Jurkat, Clone E6-1 (cell line): ENCODE measurements at places on chromosomes 2 and 18.

- DNase-seq, result no peak
Measured at GRCh38 chr2:189124175-189124574, 55.4 kb downstream of the COL5A2 start.

- DNase-seq, result no peak
Measured at GRCh38 chr2:126979039-126980003, 80.6 kb downstream of the TEX51 start.

GRCh38 chr2:241137276-241138190, 11.7 kb downstream of the PASK start:
- no peak for DNase-seq

DNA sequence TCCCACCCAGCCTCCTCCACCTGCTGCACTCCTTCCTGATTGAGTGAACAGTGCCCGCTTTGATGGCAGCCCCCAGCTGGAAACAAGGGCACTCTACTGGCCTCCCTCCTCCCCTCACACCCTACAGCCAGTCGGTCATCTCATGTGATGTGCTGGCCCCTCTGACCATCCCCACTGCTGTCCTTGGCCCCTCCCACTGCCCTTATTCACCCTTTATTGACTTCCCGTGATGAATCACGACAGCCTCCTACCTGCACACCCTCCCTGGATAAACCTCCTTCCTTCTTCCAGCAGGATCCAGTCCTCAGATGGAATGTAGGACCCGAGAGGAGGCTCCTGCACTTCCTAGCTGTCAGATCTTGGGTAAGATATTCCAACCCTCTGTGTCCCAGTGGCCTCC, 186.5 kb upstream of the SH3BP4 start:
- no peak for DNase-seq

GRCh38 chr2:43389581-43390466, 163.4 kb upstream of the ZFP36L2 start:
- no peak for DNase-seq

DNA sequence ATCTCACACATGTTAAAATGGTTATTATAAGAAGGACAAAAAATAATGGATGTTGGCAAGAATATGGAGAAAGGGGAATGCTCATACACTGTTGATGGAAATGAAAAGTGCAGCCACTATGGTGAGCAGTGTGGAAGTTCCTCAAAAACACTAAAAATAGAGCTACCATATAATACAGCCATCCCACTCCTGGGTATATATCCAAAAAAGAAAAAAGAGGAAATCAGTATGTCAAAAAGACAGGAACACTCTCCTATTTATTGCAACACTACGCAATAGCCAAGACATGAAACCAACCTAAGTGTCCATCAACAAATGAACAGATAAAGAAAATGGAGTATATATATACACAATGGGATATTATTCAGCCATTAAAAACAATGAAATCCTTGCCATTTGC, 642.6 kb downstream of the RNF144A start:
- DNase-seq, result no peak

DNA sequence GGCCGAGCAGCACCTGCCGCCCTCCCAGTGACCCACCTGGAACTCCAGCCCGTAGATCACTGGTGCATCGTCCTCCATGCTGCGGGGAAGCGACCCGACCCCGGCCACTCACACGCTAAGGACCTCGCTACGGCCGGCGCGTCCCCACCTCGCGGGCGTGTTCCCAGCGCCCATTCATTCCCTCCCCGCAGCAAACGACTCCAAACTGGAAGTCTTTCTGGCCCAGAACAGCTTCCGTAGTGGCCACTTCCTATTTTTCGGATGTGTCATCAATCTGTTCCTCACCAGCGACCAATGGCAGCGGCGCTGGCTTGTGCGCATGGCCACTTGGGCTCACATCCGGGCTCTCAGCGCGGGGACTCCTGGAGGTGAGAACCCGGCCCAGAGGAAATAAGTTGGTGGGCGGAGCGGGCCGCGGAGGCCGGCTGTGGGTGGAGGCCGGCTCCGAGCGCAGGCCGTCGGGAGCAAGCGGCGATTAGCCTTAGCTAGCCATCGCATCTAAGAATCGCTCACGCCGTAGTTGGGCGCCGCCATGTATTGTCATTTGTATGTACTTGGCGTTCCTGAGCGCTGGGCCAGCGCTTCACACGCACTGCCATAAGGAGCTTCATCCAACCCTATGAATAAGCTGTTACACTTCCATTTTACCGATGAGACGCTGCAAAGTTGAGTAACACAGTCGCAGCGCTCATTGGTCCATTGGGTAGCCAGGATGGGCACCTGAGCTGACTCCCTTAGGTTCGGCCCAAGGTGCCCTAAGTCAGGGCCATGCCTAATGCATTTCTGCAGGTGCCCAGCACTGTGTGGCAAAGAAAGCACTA, at the start of gene EIPR1:
Gene EIPR1, minus strand, starts transcription at position 207 of the 821 bp plus-strand sequence. Its CDS starts 129 bp downstream, at position 78.
- DNase-seq, result peak; percentile 99

DNA sequence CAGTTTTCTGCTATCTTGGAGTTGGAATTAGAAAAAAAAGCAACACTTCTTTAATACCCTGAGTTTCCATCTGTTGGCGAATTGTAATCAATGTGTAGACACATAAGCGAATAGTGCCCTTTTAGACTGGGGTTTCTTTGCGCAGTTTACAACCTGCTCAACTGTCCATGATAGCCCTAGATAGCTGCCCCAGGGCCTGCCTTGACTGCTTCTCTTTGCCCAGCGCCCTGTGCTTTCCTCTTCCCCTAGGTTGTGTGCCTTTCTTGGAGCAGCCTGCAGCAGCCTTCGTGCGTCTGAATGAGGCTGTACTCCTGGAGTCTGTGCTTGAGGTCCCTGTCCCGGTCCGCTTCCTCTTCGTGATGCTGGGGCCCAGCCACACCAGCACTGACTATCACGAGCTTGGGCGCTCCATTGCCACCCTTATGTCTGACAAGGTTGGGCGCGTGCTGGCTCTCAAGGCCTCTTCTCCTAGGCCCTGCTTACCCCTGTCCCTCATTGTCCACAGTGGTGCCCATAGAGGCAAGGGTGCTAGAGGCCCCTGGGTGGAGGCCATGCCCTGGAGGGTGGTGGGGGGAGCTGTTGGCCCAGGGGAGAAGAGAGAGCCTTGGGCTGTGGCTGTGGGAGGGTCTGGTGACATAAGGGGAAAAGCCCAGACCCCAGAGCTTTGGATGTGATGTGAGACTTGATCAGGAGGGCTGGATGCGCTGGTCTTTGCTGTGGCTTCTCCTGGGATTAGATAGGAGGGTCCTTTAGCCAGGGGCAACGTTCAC, 6.9 kb downstream of the SLC4A3 start:
- DNase-seq, result no peak

- DNase-seq, result no peak
Measured at GRCh38 chr2:192471982-192472381, 277.2 kb upstream of the TMEFF2 start.

- no peak for DNase-seq
Measured at GRCh38 chr2:82998781-82999180, 1460.3 kb downstream of the SUCLG1 start.

- peak; percentile 30 for DNase-seq
Measured at GRCh38 chr2:108449410-108450130, 564 bp downstream of the GCC2 start.

- DNase-seq, result no peak
Measured at GRCh38 chr2:164922134-164922533, 33.2 kb downstream of the SLC38A11 start.

- no peak for DNase-seq
Measured at GRCh38 chr2:134078354-134078753, 175.5 kb upstream of the MGAT5 start.

DNA sequence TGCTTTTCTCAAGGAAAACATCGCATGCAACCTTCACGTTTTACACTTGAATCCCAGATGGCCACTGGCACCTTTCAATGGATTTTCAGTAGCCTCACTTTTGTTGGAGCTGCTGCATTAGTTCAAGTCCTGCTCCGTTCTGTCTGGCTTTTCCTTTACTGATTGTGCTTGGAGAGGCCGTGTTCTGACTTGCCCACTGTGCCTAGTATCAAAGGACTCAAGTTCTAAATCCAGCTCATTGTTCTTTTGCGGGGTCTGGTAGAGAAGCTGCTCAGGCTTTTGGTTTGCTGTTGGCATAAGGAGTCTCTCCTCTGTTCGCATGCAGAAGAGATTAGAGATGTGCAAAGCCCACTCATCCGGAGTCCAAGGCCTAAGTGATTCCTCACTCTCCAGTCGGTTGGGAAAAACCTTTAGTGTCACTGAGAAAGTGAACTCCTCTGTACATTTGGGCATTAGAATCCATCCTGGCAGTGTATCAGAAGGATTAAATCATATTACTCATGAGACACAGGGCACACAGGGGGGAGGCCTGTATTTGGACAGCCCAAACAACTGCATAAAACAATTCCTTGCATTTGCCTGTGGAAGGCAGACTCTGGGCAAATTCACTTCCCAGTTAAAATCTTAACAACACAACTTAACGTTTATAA, 69.7 kb downstream of the NCK2 start:
- DNase-seq, result no peak

GRCh38 chr2:239188536-239188935, 212.3 kb downstream of the HDAC4 start:
- DNase-seq, result no peak

GRCh38 chr2:24972315-24972961, 683 bp upstream of the DNAJC27 start:
- DNase-seq, result peak; percentile 51

GRCh38 chr18:49142216-49142615, 191.5 kb upstream of the SMAD7 start:
- DNase-seq, result no peak

DNA sequence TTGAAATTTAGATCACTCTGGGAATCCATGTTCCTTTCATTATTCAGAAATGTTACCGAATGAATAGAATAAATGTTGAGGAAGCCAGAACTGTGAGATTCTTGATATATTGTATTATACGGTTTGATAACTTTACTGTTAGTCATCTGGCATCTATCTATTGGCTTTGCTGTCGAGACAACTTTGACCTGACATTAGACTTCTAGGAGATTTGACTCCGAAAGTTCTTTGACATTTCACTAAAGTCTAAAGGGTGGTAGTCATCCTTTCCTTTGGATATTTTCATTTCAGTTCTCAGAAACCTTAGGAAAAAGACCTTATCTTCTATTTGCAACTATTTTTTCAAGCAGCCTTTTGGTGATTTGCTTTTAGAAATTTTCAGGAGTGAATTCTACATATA, 1.9 kb downstream of the BMPR2 start:
- no peak for DNase-seq

GRCh38 chr2:198173242-198173641, 368.8 kb downstream of the PLCL1 start:
- no peak for DNase-seq

DNA sequence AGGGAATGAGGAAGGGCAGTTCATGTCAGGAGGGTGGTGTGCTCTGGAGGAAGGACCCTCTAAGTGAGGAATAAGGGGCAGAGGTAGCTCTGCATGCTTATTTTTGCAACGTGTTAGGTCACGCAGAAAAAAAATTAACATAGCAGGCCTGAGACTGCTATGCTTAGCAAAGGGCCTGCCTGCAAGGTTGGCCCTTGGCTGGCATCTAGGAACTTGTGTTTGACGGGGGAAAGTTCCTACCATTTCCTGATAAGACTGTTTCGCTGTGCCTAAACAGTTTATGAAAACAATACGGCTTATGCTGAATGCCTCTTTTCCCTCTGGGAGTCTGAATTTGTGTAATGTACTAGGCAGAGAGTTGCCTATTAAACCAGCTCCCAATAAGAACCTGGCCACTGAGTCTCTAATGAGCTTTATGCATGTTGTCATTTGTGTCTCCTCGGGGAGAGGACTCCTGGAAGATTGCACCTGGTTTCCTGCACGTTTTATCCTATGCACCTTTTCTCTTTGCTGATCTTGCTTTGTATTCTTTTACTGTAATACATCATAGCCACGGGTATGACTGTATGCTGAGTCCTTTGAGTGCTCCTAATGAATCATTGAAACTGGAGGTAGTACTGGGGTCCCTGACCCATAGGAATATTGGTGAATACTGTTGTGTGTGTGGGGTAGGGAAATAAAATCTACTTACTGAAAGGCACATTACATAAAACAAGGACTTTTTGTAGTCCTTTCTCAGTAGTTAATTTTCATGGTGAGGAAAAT, 169.0 kb downstream of the PRPF40A start:
- DNase-seq, result no peak
